OCI-LY7 (cell line): ENCODE measurements at places on chromosomes 4 and X.

DNA sequence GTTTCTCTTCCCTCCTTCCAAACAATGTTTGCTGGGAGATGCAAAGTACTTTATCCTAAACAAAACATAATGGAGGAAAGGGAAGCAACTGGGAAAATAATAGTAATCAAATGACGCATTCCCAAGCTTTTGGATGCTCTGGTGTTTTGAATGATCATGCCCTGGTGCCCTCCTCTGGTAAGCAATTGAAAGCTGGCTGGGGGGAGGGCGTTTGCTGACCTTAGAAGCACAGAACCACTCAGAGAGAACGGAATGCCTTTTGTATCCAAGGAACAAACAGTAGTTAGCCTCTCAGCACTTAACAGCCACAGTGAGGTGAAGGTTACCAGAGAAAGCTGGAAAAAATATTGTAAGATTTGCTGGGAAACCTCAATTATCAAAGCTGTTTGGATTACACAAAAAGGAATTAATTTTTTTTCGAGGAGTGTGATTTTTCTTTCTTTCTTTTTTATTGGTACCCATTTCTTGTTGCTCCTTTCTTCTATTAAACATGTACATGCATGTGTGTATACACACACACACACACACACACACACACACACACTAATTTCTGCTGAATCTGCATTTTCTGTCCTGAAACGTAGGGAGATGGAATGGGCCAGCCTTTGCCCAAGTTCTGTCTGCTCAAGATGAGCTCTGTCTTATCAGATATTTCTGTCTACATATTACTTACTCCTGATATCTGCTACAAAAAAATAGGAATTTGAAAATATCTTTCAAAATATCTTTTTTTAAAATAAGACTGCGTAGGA lies 155.8 kb upstream of the IGFBP7 start:
- no peak for DNase-seq

DNA sequence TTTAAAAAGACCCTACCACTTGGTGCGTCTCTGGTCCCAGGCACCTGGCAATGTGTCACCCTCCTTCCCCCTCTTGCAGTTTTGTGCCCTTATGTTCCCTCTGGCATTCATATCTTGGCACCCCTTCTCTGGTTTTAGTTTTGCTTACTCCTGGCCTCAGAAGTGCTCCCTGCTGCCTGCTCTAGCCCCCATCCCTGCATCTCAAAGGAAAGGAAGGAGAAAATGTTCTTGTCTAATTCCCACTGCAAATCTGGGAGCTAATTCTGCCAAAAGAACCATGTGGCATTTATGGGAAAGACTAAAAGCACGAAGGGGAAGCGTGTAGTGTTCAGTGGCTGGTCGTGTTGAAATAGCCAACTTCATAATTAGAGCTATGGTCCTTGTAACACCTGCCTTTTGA lies 340.1 kb upstream of the RPS6KA3 start:
- no peak for DNase-seq

DNA sequence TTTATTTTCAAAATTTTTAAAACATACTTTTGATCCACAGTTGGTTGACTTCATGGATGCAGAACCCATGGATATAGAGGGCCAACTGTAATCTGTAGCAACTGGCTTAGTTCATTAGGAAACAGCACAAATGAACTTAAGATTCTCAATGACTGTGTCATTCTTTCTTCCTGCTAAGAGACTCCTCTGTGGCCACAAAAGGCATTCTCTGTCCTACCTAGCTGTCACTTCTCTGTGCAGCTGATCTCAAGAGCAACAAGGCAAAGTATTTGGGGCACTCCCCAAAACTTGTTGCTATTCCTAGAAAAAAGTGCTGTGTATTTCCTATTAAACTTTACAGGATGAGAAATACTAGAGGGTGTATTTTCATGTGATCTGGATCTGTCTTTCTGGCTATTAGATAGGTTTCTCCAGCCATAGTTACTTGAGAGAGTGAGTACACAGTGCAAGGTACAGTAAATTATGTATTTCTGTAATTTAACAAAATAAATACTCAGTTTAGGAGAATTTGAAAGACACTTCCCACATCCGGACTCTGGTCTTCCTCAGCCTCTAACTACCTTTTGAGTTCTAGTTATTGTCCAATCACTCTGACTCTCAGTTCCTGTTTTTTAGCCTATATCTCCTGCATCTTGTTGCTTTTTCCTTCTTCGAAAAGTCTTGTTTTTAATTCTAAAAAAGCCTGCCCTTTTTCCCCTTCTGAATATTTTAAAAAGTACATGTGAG lies 21.8 kb downstream of the TLR2 start:
- DNase-seq = peak; percentile 60

GRCh38 chr4:8146157-8146556 lies 12.5 kb downstream of the ABLIM2 start:
- no peak for DNase-seq

DNA sequence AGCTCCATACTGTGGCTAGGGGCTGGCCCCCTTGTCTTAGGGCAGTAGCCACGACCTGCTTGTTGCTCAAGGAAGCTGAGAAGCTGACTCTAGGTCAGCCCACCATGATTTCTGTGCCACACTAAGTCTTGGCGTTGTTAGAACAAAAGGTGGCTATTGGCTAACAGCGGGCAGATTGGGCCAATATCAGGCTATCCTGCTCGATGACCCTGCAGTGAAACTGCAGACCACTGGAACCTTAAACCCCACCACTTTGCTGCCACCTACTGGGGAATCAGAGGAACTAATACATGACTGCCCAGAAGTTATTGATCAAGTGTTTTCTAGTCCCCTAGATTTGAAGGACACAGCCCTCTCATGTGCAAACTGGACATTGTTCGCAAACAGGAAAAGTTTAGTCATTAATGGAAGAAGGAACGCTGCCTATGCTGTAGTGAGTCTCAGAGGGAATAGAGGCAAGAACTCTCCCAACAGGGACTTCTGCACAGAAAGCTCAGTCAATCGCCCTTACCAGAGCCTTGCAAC lies 17.0 kb upstream of the PAPSS1 start:
- peak; percentile 63 for DNase-seq
